Activated CD4-positive, alpha-beta T cell treated with anti-CD3 and anti-CD28 coated beads, Interleukin-2, amount 50 U/mL, for 1 hour (primary cell): ENCODE measurements at places on chromosomes 7 and 10.
A peak's percentile ranks its signal among the peaks of the same experiment; 100 is the strongest.

DNA sequence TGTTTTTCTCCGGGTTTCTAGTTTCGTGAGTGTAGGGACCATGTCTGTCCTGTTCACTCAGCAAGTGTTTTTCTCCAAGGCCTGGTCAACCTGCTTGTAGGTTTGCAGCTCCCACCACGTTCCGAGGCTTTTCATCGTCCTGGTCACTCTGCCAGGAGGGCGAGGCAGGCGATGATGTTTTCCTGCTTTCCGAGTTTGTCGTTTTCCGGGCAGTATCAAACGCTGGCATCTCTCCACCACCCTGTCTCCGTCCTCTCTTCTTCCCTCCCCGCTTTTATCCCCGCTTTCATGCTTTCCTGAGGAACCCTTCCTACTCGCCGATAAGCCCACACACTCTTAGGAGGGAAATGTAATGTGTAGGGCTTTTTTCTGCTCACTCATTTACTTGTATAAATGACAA is 11.2 kb downstream of the IQCE start:
- DNase-seq, result no peak

- peak; percentile 29 for DNase-seq
Measured at GRCh38 chr10:3935141-3935540, 150.1 kb upstream of the KLF6 start.

DNA sequence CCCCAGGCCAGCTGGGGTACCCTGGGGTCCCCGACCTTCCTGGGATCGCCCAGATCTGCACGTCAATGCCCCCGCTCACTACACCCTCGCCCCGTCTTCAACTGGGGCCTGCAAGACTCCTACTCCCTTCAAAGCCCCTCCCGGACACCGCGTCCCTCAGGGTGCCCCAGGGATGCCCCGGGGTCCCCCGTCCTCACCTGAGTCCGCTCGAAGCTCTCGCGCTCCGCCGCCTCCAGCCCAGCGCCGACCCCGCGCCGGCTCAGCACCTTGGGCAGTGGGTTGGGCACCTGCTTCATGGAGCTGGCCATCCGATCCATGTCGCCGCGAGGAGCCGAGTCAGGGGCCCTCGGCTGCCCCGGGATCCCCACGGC is at the start of gene HIP1:
TSS of gene HIP1 (minus strand) at position 338 of the 371 bp plus-strand sequence. CDS start at position 317, 21 bp downstream.
- DNase-seq, result no peak

DNA sequence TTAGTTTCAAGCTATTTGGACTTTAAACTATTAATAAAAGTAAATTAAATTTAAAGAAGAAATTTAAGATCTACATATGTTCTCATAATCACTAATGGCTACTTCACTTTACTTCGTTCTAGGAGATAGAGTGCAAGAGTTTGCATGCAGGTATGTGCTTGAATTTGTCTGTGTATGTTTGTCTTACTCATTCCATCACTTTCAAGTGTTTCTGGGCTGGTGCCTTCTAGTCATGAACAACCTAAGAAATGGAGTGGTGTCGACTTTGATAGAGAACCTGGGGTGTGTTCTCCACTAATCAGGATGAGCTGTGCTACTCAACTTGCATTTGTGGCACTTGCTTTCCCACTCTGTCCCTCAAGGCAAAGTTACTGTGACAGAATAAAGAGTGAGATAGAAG is 169.9 kb downstream of the KCND2 start:
- DNase-seq, result no peak

GRCh38 chr7:36037121-36037662 is 115.9 kb upstream of the EEPD1 start:
- no peak for DNase-seq

DNA sequence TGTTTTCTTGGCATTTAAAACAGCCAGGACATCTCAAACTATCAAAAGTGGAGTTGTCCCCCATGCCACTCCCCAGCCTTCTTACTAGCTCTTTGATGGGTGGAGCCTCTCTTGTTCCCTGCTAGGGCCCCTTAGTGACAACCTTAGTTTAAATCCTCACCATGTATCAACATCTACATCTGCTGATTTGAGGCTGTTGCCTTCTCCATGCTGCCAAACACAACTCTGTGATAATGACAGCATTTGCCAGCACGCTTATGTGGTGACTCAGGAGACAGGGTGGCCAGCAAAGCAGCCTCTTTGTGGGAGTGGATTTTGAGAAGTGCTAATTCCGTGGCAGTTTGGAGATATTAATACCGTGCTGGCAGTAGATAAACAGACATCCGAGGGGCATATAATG is 145.4 kb downstream of the LRRC4 start:
- no peak for DNase-seq

DNA sequence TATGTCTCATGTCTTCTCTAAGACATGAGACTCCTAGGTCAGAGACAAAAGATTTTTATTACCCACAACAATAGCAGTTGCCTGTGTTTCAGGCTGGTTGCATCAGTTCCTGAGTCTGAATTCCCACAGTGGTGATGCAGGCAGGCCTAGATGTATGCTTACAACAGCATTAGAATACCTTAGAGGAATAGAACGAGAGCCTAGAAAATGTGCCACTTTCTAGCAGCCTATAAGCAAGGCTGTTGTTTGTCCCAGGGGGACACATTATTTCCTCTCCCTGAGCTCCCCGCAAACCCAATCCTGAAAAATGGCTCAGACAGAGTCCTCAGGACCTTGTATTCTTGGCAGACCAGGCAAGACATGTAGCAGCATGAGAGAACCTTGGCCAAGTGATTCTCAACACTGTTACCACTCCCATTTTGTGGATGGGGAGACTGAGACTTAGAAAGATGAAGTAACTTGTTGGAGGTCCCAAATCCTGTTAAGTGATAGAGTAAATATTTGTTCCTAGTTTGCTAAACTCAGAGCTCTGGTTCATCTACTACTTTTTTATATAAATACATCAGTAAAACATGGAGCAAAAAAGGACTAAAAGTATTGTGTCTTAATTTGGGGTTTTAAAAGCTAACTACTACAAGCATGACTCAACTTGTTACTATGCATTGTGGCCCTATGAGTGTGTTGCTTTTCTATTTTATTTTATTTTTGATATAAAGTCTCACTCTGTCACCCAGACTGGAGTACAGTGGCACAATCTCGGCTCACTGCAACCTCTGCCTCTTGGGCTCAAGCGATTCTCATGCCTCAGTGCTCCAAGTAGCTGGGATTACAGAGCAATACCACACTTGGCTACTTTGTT is 14.2 kb downstream of the VTI1A start:
- no peak for DNase-seq

- peak; percentile 45 for DNase-seq
Measured at GRCh38 chr7:38796626-38797501, 112.1 kb downstream of the VPS41 start.

DNA sequence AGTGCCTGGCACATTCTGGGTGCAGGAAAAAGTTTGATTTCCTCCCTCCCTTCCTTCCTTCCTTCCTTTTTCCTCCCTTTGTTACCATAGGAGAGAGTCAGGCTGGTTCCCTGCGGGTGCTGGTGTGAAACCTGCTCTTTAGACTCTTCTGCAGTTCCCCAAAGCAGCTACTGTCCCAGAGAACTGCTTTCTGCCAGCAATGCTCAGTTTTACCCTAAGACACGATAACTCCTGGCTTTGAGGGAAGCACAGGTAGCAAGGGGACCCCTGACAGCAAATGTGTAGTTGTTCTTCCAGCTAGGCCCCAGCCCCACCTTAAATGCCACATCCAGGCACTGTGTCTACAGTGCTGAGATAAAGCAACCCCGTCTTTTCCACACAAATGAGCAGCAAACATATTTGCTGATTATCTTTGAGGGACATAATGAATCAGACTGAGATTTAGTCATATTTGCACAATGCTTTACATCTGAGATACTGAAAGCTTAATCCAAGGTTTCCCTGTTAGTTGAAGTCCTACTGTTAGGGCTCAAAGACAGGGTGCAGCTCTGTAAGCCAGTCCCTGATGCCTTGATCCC is 55.5 kb downstream of the MET start:
- no peak for DNase-seq

DNA sequence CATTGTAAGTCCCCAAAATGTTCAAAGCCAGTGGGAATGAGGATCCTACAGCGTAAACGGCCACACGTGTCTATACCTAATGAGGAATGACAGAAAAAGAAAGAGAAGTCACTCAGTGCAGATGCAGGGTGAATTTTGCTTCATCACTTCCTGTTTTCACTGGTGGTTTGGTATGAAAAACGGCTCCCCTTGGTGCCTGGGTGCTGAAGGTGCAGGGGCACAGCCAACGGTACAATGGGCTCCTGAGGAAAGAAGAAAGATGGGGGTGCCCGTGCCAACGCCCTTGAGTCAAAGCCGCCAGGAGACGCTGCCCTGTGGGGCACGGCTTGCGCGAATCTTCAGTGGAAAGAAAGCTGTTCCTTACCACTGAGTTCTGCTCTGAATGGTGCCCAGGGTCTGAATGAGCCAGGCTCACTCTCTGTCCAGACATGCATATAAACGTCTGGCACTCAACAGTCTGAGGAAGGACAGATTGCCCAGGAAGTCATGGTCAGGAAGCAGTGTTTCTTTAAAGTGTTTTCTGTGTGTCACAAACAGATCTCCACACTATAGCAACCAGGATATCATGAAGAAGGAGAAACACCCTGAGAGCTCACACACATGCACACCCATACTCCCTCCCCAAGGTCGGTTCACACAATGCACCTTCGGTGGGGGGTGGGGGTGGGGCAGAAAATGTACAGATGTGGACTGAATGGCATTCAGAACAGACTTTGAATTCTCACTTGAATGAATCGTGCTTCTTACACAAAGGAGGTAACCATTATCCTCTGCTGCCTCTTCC is 105.8 kb downstream of the ELMO1 start:
- peak; percentile 71 for DNase-seq

- no peak for DNase-seq
Measured at GRCh38 chr7:15399441-15399840, 162.4 kb downstream of the AGMO start.

DNA sequence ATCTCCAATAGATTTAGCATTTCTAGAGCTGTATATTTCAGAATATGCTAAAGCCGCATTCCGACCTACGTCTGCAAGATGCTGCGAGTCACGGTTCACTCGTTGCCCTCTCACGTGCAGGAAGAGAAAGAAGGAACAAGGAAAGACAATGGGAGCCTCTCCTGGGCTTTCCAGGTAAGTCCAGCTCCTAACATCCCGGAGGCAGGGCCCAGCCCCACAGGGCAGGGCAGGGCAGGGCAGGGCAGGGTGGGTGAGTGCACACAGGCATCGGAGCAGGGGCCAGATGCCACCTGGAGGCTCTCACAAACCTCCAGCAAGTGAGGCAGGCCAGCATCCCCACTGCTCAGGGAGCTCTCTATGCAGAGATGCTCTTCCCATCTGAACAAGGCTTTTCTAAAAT is 50.8 kb downstream of the VOPP1 start:
- DNase-seq, result no peak

GRCh38 chr7:48708635-48709034 is 215.7 kb upstream of the CDC14C start:
- DNase-seq, result no peak

DNA sequence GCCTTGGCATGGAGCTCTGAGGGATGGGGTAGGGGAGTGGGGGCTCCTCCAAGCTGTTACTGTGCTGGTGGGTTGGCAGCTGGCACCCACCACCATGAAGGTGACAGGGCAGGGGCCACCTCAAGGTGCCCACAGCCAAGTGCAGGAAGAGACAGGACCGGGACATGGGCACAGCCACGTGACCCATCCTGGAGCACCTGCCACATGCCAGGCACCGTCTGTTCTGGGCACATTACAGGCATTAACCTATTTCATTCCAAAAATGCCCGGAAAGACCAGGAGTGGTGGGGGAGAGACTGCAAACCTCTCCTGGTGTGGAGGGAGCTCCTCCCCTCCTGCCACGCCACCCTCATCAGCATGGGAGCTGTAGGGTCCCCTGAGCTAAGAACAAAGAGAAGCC is 56.7 kb downstream of the CAMK2B start:
- no peak for DNase-seq

DNA sequence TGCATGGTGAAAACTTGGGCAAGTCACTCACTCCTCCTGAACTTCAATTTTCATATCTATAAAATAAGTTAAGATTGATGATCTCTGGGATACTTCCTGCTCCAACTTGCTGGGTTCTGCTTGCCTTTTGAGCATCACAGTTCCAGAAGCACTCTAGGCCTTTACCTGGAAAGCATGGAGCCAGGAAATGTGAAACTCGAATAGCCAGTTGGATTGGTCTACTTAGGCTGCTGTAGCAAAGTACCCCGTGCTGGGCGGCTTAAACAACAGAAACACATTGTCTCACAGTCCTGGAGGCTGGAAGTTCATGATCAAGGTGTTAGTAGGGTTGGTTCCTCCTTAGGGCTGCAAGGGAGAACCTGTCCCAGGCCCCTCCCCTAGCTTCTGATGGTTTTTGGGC is 64.5 kb downstream of the NAMPT start:
- DNase-seq, result no peak
